ENCODE measurements at places on chromosomes 1 and 21. TPM values are rescaled to one million over a fixed set of nuclear protein-coding genes. Genes with fewer than 3 reads are reported as not detected.

- DNase-seq: no peak
These were observed 205.7 kb upstream of the RUNX1 start for GRCh38 chr21:35254765-35255138.

GRCh38 chr1:79646880-79647279 lies 640.4 kb upstream of the ADGRL4 start:
- no peak for DNase-seq

GRCh38 chr1:17245816-17246325 lies 3.0 kb upstream of the PADI3 start:
- no peak for DNase-seq

- DNase-seq: no peak
These were observed 534.4 kb upstream of the CXADR start for GRCh38 chr21:16978309-16978895.

DNA sequence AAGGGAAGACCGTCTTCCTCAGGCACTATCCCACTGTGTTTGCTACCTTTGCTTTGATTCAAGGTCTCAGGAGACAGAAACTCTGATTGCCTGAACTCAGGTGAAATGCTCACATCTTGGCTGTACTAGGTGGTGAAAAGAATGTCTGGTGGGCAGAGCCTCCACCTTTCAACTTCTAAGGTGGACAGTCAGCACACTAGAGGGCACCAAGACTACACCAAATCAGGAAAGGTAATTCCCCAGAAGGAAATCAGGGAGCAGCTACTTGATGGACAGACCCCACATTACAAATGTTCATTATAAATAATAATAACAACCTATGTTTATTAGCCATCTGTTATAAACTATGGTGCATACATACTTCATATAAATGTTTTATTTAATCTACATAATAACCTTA lies 220.9 kb downstream of the ATG4C start:
- DNase-seq: no peak

- no peak for DNase-seq
These were observed 38.3 kb upstream of the KCNE1 start for GRCh38 chr21:34550182-34550799.

GRCh38 chr1:203150511-203151297 lies 23.2 kb downstream of the ADORA1 start:
- DNase-seq: no peak

DNA sequence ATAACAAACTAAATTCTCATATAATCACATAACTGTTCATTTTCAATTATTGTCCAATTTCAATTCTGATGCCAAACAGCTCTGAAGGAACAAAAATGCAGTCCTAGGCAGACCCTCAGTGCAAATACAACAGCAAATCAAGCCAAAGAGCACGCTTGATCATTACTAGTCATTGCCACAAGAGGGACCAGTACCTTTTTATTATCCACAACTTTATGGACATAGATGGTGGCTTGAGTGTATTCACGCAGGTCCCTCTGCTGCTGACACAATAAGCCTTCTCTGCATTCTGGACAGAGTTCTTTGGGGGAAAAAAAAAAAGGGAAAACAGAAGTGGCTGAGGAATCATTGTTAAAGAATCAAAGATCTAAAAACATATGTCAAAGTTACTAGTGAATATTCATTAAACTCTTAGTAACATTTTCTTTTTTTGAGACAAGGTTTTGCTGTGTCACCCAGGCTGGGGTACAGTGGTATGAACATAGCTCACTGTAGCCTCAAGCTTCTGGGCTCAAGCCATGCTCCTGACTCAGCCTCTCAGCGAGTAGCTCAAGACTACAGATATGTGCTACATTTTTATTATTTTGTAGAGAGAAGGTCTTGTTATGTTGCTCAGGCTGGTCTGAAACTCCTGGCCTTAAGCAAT lies 34.3 kb upstream of the RAP1GAP start:
- no peak for DNase-seq

- DNase-seq: no peak
These were observed 3.0 kb downstream of the ARHGAP30 start for GRCh38 chr1:161066694-161067093.

DNA sequence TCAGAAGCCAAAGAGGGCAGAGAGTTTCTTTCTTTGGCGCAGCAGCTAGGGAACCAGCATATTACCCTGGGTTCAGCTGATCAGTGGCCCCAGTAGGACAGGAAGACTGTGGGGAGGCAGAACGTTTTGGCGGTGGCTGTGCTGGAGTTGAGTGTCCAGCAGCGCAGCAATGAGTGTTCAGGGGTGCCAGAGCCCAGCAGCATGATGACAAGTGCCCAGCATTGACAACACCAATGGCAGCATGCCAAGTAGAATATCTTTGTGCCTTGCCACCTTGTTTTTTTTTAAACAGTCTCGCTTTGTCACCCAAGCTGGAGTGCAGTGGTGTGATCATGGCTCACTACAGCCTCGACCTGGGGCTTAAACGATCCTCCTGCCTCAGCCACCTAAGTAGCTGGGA lies 106.7 kb upstream of the CDC42BPA start:
- DNase-seq: no peak

GRCh38 chr1:228198977-228199590 lies 8.8 kb upstream of the OBSCN start:
- no peak for DNase-seq

GRCh38 chr1:25990702-25991395 lies 7.0 kb downstream of the PAFAH2 start:
- DNase-seq: no peak

GRCh38 chr21:18987520-18988026 lies 584.0 kb upstream of the TMPRSS15 start:
- DNase-seq: no peak

DNA sequence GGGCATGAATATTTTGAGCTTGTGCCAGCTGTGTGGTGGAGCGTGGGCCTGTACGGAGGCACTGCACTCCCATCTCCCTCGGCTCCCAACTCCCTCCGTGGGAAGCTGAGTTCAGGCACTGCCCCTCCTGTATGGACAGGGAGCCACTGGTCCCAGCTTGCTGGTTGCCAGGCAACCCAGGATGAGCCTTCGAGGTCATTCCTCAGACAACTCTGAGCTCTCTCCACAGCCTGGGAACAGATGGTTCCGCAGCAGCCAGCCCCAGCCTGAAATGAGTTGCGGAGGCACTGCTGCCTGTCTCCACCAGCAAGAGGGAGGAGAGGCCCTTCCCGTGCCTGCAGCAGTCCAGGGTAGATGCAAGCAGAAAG lies 58.4 kb upstream of the TENT5B start:
- peak; percentile 31 for DNase-seq

DNA sequence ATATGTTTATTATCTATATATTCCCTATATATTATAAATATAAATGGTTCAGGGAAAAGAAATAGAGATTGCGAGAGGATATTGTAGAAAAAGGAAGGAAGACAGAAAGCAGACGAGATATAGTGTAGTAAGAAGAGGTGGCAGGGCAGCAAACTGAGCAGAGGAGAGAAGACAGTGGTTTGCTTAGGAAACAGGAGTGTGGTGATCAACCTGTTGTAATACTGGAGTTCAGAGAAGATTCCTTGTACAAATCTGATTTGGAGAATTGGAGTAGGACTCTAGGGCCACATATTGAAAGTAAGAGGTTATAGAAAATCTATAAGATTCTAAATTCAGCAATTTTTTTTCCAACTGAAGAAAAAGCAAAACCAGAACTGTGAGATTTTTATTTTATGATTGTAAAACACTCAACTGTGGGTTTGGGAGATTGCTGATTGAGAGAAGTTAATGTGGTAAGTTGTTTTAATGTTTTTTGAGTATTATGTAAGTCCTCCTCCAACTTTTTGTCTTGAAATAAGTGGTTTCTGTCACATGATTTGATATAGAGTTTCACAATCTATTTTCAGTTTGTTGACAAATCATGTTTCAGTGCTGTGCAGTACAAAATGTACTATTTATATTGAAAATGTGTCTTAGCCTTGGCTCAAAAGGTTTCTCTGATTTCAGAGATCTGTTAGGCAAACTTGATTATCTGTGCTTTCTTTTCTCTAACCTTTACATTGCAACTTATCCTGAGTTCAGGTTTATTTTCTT lies 9.6 kb upstream of the AMY2B start:
- no peak for DNase-seq

GRCh38 chr1:48219803-48220202 lies 2.7 kb upstream of the SLC5A9 start:
- DNase-seq: no peak

DNA sequence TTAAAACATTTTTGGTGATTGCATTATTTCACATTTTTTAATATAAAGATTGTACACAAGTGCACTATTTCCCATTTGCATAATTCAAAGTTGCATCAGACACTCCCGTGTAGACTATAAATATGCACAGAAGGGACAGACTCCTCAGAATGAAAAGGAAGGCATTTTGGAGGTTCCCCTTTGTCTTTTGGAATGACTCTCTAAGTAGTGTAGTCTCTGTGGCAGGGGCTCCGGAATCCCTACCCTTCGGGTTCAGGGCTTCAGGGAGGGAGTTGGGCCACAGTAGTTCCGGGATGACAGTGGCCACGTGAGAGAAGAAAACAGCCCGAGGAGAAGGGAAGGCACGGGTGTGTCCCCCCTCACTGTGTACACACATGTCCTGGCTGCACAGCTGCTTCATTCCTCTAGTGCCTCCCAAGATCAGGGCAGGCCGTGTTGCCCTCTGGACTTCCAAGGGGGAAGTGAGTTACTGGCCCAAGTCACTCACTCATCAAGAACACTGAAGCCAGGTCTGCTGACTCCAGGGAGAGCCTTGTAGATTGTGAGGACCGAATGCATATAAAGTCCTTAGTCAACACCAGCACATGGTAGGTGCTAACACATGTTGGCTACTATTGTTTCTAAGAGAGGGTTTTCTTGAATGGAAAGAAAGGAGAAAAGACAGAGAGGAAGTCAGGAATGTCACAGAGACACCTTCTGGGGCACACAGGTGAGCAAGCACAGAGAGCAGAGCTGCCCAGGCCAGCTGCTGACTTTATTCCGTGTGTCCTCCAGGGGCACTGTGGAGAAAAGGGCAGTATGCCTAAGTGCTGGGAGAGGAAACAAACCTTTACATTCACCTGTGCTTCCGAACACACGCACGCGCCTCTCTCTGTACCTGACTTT lies 39.8 kb downstream of the LHX4 start:
- DNase-seq: no peak

- DNase-seq: no peak
These were observed 19.0 kb upstream of the MFN2 start for GRCh38 chr1:11961230-11961629.

The PLPPR4 gene
- total RNA-seq: 3.9 TPM

The CXADR gene
- total RNA-seq: 44.4 TPM

The CNTN2 gene
- 2.0 TPM for total RNA-seq

The PSMA5 gene
- total RNA-seq: 24.6 TPM

The CTSK gene
- 177 TPM for total RNA-seq
